GM13976 (cell line): ENCODE measurements at places on chromosomes 2 and 18.

GRCh38 chr2:29520001-29520400 is 401.4 kb downstream of the ALK start:
- DNase-seq, result no peak

GRCh38 chr18:10242936-10243680 is 211.3 kb upstream of the APCDD1 start:
- no peak for DNase-seq

DNA sequence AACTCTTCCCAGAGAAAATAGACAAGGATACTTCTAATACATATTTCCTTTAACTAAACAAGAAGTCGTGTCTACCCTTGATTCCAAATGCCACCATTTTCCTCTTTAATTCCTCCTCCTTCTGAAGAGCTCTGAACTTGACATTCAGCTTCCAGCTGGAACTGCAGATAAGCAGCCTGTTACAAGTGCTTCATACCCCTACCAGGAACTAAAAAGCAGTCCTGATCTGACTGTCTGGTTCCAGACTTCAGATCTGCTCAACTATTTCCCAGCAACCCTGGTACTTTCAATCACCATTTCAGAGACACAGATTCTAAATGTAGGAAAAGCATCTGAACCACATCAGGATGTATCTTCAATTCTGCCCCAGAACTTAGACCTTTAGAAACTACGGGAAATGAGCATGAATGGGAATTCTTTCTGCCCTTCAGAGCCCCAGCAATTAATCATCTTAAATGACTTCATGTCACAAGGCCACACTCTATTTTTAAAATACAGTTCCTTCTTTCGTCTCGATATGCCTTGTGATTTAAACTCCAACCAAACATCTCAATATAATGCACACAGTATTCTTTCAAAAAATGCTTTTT is 159.5 kb downstream of the L3MBTL4 start:
- DNase-seq, result no peak

- no peak for DNase-seq
These were observed 356.8 kb downstream of the NR4A2 start for GRCh38 chr2:155975734-155976133.

DNA sequence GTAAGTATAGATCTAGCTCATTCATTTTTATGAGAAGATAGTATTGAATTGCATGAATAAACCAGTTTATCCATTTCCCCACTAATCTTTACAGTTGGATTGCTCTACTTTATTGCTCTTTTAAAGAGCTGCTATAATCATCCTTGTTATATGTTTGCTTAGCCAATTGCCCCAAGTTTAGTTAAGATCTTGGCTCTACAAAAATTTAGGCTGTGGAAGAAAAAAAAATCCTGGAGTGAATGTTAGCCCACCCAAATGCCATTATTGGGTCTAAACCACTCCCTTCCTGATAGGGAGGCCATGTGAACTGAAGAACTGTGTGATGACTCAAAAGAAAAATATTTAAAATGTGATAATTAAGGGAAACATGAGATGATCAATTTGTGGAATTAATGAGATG is 2.9 kb downstream of the ALS2 start:
- no peak for DNase-seq

DNA sequence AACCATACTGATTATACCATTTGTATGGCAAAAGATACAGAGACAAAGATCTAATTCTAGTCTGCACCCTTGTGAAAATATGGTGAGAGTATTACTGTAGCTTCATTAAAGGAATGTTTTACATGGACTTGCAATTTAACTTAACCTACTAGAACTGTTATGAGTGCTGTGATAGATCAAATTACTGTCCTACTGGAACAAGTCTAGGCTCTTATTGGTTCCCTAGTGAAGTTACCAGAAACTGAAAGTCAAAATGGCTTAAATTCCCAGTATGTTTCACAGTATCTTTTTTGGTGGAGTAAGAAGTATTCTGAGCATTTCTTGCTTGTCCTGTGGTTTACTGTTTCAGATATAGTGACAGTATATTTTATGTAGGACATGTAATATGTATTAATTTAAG is 3.8 kb upstream of the TBR1 start:
- no peak for DNase-seq

DNA sequence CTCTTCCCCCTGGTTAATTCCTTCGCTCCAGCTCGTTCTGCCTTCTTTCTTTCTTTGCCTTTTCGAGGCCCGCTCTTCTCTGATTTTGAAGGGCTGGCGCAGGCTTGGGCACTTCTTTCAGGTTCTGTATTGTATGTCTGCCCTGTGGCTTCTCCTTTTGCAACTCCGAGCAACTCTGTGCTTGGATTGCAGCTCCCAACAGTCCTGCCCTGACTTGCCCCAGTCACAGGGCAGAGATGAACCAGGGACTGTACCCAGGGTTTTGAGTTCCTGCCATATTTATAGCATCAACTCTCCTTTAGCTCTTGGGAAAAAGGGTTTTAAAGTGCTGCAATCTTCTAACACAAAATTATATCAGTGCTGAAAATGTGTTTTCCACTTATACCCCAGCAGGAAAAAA is 31.1 kb upstream of the CD8A start:
- no peak for DNase-seq

- no peak for DNase-seq
These were observed 1417.6 kb upstream of the CDH2 start for GRCh38 chr18:29594493-29594892.

GRCh38 chr2:16240402-16240801 is 300.1 kb downstream of the MYCN start:
- DNase-seq, result no peak

GRCh38 chr2:191018048-191018447 is 4.1 kb upstream of the STAT1 start:
- DNase-seq, result no peak

DNA sequence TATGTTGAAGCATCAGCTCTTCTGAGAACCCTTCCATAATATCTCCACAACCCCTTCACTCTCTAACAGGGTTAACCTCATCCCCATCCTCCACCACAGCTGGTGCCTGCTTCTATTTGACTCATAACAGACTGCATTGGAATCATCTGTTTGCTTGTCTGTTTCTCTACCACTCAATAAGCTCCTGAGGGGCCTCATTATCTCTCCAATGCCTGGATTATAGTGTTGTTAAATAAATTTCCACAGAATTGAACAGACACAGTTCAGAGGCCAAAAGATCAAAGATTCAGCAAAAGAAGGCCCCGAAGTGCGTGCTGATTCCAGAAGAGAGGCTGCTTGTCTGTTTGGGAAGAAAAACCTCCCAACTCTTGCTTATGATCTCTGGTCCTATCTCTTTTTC is 33.7 kb upstream of the FAM98A start:
- no peak for DNase-seq

- DNase-seq, result no peak
These were observed 39.5 kb upstream of the GMCL1 start for GRCh38 chr2:69789772-69790600.

- peak; percentile 72 for DNase-seq
These were observed 82.1 kb downstream of the RNF144A start for GRCh38 chr2:6999211-6999877.

GRCh38 chr18:32956591-32957315 is 183.9 kb upstream of the KLHL14 start:
- DNase-seq, result no peak

DNA sequence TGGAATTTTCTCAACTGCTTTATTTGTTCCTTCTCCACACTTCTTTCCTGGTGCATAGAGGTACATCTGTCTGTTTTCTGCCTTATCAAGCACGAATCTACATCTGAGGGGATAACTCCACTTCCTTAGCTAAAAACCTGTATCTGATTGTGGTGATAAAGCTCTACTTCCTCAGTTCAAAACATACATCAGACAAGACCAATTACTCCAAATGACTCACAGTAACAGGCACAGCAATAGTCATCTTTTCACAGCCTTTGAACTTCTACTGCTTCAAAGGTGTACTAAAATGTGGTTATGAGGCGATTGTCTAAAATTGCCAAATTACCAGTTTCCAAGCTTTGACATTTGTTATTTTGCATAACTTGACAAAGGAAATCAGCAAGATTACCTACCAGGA is 803.6 kb upstream of the ZEB2 start:
- no peak for DNase-seq

DNA sequence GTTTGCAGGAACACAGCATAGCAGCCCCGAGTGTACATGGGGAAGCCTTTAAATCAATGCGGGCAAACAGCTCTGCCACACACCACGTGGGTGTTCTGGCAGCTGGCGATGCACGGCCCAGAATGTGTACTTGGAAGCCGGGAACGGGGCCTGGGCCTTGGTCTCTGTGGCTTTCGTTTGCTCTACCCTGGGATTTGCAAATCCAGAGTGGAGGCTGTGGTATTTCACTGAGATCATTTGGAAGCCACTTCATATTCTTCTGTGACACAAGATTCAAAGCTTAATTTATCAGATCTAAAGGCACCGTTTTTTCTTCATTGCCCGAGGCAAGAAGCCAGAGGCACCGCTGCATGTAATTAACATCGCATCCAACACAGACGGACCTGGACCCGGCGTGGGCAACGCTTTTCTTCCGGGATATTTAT is 246.3 kb upstream of the MYT1L start:
- no peak for DNase-seq

DNA sequence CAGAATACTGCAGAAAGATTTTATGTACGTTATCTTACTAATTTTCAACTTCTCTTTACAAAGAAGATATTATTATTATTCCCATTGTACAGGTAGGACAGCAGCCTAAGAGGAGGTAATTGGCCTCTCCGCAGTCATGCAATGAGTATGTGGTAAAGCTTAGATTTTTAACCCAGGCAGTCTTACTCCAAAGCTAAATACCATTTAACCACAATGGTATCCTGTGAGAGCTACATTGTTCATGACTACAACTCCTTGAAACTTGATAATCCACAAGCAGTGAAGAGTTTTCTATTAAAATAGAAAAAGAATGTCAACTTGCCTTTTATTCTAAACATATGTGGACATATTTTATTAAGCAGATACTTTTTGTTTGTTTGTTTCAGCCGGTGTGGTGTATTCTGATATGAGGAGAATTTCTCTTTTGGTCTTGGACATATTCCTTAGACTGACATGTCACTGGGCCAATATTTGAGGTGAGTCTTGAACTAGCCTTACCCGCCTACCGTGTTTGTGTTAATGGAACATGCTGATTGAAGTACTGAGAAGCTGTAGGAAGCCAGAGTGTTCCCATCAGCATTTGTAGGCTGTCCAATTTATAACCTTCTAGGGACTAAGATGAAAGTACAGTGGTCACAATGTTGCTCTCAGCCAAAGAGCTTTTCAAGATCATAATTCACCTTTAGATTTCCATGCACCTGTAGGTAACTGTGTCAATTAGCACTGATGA is 293.9 kb upstream of the DCC start:
- DNase-seq, result no peak

DNA sequence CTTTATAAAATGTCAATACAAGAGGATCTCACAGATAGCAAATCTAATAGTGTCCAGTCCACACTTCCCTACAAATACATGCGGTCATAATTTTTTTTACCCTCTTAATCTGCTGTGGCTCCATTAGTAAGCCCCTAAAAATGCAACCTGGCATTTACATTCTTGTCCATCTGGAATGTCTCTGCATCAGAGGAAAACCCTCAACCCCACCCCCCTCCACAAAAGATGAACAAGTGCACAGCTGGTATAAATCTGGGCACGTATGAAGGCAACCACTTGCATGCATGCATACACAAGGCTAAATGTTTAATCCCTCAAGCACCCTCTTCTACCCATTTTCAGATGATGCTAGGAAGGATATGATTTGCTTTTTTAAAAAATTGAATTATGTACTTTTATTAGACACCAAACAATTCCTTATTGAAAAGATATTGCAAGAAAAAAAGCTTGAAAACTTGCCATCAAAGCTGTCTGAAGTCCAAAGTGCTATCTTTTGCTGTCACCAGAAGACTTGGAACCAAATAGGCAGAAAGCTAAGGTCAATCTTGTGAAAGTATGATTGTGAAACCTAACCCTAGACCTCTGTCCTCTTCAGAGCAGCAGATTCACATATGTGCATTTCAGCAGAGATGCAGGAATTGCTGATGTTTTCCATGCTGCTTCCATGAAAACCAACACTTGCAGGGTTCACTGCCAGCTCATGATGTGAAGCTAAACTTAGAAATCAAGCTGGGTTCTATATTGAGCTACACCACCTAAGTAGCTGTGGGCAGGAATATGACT is 39.0 kb downstream of the IRS1 start:
- no peak for DNase-seq

GRCh38 chr2:45191976-45192375 is 182.7 kb upstream of the SIX2 start:
- DNase-seq, result no peak

GRCh38 chr18:76564117-76564516 is 69.1 kb upstream of the ZNF516 start:
- no peak for DNase-seq

GRCh38 chr2:149825473-149825872 is 237.9 kb upstream of the MMADHC start:
- no peak for DNase-seq
